ENCODE measurements at places on chromosomes 11 and 22.

DNA sequence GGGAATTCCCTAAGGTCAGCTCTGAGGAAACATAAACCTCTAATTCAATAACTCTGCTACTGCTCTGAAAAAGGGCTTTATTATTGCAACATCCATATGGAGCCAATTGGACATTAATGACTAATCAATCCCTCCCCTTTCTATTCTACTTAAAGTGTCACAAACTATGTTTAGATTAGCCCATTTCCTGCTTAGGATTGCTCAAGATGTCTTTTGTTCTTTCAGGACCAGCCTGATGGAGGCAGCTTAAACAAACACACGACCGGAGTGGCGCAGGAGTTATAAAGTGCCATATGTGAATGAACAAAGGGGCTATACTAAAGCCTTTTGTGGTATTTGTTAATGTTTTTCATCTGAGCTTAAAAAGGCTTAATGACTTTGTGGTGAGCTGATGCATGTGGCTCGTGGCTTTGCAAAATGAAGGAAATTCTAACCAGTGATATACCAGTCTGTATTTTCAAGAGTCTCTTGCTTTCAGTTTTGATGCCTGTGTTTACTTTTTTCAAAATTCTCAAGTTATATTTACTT, 354.4 kb downstream of the SOX6 start:
- DNase-seq = peak; percentile 98

GRCh38 chr11:77647654-77648305, 10.2 kb upstream of the CLNS1A start:
- no peak for DNase-seq

- no peak for DNase-seq
These were observed 42.6 kb upstream of the EED start for GRCh38 chr11:86202013-86202336.

DNA sequence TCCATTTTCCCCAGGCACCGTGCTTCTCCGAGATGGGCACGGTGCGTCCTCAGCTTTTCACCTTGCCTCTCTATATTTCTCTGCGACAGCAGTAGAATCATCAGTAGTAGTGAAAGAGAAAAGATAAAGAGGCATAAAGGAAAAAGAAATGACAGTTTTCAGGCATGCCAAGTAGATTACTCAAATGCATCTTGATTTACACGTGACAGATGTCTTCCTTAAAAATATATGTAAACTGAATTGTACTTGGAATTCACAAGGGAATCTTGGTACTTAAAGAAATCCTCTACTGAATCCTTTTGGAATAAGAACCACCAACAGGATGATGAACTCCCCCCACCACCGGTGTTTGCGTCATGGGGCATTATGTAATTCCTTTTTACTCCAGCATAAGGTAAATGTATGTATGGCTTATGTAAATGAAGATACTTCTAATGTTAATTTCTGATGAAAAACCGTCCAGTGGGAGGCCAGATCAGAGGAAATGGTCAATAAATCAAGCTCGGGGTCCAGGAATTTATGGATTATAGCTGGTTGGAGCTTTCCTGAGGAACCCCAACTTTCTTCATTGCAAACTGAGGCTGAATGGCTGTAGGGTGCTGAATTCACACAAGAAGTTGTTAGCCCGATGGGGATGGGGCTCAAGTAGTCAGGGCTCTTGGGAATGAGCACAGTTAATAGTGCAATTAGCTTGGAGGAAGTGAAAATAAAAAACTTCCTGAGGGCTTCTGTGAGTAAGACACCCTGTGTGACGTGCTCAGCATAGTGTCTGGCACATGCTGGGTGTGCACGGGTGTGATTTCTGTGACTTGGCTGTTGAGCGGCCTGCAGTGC, 630.4 kb downstream of the OPCML start:
- no peak for DNase-seq

- DNase-seq = no peak
These were observed 1447.2 kb downstream of the TBC1D22A start for GRCh38 chr22:48209473-48210197.

- DNase-seq = no peak
These were observed 193.5 kb downstream of the UVRAG start for GRCh38 chr11:76008474-76008873.

DNA sequence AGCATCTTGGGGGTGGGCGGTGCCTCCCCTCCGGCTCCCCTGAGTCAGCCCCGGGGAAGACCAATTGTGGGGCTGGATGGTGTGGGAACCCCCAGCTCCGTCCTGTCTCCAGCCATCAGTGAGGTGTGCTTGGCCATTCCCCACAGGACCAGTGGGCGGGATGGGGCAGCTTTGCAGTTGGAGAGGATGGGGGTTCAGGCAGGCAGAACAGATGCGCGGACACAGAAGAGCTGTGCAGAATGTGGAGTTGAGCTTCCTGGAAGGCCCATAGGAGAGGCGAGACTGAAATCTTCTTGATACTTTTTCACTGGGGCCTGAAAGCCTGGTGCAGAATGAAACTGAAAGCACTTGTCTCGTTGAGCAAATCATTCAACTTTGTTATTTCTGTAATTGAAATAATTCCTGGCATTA, 23.8 kb downstream of the PARVB start:
- DNase-seq = no peak

DNA sequence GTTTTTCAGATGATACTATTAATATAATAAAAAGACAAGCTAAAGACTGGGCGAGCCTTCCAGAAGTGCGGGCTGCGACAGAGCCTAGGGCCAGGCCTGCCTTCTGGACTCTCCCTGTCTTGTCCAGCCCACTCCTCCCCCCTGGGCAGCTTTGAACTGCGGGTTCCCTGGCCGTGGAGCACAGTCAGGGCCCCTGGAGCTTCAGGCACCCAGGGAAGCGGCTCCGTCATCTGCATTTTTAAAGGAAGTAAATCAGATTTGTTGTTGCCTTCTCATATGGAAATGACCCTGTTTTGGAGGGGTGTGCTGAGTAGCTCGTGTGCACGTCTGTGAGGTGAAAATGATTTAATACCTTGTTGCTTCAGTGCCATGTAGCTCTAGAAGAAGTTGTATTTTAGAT, 265.3 kb downstream of the TBC1D22A start:
- DNase-seq = no peak

DNA sequence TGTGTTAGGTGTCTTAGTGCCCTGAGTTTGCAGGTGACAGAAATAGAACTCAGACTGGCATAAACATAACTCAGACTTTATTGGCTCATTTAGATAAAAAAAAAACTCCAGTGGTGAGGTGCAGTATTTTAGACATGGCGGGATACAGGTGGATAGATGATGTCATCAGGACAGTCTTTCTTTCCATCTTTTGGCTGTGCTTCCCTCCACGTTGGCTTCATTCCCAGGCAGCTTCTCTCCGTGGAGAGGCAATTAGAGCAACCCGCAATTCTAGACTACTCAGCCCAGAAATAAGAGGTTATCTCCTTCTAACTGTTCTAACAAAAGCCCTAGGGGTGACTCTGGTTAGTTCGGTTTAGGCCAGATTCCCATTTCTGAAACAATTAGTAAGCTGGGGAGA, 40.5 kb downstream of the NCAM1 start:
- no peak for DNase-seq

DNA sequence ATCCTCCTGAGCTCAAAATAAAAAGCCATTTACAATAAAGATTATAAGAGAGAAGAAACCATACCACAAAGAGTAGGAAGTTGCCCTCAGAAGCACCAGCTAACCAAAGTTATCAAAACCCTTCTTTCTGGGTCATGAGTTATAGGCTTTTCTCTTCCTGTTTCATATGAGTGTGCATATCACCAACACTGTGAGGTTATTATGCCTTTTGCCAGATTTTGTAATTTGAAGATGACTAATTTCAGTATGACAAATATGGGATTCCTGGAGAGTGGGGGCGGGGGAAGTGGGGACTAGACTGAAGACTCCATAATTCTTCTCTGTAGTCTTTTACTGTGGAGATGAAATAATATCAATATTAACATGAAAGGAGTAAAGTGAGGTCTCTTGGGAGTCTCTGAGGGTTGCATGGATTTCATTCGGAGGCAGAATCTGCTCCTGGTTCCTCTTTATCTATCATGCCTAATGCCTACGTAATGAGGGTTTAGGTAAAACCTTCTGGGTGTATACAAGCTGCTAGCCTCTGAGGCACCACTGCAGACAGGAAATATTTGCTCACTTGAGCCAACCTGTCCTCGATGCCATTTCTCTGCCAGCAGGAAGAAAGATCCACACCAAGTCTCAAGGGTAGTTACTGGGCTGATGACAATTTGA, 2.1 kb downstream of the LPXN start:
- DNase-seq = no peak

DNA sequence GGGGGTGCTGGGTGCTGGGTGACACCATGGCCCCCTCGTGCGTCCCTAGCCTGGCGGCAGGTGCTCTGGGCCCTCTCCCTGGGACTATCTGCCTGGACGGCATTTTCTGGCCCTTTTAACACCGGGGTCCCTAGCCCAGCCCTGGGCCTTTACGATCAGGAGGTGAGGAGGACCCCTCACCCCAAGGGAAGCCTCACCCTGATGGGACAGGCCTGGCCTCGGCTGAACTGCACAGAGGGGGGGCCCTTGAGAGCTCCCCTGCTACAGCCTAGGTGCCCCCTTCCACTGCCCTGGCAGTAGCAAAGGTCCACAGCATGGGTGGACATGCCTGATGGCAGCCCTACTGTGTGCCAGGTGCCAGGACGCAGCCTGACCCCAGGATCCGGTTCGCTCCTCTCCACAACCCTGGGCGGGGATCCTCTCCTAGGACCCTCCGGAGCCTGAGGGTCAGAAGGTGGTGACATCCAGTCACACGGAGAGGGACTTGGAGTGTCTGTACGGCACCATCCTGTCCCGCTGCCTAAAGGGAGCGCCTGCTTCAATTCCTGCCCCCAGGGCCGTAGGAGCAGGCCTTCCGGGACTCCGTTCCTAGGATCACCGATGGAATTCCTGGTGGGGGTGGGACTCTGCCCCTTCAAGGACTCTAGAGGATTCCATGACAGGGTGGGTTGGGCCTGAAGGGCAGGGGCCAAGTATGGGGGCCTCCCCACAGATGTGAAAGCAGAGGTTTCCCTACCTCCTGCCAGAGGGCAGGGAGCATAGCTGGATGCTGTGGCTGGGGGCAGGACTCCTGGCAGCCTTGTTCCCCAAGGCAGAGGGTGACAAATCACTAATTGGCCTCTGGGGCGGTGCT, 33.0 kb upstream of the TH start:
- no peak for DNase-seq

- no peak for DNase-seq
These were observed 494 bp downstream of the ZDHHC5 start for GRCh38 chr11:57668434-57668782.

DNA sequence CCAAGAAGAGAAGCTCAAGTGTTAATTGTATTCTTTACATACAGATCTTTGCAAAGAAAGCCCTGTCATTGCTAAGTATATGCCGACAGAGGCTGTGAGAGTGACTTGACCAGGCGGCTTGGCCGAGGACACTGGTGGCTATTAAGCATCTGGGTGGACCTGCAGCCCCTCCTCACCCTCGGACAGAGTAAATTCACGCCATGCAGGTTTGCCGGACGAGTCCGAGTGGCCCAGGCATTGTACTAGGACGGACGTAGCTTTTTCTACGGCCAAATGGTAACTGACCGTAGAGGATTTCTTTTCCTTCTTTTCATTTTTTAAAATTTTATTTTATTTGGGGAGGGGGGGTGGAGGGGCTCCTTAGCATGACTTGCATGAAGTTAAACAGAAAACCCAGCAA, 47.0 kb downstream of the KCNC1 start:
- no peak for DNase-seq

DNA sequence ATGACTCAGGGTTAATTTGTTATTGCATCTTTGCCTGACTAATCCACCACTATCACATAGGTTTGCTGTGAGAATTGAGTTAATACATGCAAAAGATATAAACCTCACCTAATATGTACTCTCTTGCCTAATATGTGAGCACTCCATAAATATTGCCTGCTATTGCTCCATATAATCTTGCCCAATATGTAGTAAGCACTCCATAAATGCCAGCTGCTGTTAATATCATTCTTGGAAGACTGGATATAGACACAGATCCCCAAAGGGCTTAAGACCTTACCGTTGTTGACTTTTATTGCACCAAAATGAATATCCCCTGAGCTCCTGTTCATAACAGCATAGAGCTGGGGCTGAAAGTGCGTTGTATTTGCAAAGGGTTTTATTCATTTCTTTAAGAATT, 27.0 kb upstream of the LRRC55 start:
- no peak for DNase-seq

DNA sequence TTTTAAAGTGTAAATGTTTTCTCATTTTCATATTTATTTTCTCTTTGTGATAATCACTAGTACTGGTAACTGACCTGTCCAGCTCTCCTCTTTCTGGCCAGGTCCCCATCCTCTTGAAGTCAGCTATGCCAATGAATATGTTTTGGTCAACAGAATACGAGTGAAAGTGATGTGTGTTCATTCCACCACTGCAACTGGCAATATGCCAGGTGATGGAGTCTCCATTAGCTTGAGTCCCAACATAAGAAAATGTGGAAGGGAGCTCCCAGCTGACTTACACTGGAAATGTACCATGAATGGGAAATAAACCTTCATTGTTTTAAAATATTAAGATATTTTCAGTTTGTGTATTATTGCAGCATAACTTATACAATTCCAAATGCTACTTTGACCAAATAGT, 75.8 kb downstream of the CCDC34 start:
- no peak for DNase-seq

- DNase-seq = no peak
These were observed 111.2 kb downstream of the PTPRJ start for GRCh38 chr11:48091426-48092102.

Measured in HFF-Myc (cell line).